ENCODE measurements at places on chromosomes 2 and 18. TPM values are rescaled to one million over a fixed set of nuclear protein-coding genes. Genes with fewer than 3 reads are reported as not detected.

DNA sequence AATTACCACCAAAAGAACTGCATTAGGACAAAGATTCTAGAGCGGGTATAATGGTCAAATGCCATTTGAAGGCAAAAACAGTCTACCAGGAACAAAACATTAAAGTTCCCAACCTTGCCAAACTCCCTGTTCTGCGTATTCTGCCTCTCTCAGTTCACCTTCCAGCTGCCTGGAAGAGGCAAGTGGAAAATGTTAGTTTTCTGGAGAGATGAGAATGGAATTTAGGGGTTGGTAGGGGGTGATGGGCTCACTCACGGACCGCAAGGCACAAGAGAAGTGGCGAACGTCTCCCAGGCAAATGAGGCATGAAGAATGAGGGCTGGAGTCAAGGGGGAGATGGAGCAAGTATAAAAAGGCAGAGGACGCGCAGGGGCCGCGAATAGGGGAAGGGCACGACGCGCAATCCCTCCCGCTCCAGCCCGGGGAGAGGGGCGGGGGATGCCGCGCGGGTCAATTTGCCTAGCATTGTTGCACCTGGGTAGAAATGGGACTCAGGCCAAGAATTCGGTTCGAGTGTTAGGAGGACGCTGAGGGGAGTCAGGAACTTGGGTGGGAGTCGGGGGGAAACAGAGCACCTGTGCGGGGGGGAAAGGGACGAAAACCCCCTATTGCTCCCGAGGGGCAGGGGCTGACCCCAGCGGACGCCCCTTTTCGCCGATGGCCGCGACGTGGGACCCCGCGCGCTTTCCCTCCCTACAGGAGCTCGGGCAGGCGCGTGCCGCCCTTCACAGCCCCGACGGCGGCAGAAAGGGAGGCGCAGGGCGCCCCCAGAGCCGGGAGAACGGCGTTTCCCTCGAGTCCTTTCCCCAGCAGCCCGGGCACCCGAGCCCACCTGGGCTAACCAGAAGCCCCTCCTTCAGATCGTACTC is 573 bp downstream of the PAIP2B start:
- DNase-seq: no peak

DNA sequence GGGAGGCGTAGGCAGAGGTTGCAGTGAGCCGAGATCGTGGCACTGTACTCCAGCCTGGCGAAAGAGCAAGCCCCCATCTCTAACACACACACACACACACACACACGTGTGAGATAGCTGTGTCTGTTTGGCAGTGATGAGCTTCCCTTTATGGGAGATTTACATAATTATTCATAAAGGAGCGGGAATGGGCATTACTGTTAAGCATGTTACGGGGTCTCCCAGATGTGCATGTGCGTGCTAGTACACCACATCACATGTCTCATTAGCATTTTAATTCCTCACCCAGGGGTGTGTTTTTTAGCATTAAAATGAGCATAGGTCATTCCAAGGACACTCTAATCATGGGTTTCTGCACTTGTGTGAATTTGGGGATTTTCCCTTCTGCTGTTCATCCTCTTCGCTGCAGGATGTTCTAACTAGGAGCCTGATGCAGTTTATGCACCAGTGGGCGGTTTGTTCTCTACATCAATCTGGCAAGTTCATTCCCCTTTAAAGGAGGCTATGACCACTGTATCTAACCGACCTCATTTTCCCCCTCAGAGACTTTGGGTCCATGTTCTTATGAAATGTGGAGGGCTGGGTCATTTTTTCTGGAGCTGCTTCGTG is 1.0 kb upstream of the FAM178B start:
- no peak for DNase-seq

DNA sequence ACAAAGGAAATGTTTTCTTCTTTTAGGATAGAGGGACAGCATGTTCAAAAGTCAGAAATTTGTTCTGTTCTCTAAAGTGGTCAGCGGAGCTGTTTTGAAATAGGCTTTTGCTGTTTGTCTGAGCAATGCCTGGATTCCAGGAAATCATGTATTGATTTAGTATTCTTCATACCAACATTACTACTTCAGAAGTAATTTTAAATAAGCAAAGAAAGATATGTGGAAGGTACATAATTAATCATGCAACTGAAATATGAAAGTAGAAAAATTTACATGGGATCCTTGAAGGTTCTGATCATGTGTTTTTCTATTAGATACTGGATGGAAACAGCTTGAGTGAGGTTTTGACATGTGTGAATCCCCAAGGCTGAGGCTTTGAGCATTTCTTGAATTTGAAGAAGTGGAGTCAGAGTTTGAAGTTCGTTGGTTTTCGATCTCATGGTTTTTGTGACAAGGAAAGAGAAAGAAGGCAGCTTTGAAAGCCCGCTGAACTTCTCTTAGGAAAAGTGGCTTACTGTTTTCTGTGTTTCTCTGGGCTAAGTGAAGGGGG is 220.0 kb downstream of the LDLRAD4 start:
- no peak for DNase-seq

GRCh38 chr2:47842846-47843245 is 59.9 kb downstream of the MSH6 start:
- DNase-seq: no peak

DNA sequence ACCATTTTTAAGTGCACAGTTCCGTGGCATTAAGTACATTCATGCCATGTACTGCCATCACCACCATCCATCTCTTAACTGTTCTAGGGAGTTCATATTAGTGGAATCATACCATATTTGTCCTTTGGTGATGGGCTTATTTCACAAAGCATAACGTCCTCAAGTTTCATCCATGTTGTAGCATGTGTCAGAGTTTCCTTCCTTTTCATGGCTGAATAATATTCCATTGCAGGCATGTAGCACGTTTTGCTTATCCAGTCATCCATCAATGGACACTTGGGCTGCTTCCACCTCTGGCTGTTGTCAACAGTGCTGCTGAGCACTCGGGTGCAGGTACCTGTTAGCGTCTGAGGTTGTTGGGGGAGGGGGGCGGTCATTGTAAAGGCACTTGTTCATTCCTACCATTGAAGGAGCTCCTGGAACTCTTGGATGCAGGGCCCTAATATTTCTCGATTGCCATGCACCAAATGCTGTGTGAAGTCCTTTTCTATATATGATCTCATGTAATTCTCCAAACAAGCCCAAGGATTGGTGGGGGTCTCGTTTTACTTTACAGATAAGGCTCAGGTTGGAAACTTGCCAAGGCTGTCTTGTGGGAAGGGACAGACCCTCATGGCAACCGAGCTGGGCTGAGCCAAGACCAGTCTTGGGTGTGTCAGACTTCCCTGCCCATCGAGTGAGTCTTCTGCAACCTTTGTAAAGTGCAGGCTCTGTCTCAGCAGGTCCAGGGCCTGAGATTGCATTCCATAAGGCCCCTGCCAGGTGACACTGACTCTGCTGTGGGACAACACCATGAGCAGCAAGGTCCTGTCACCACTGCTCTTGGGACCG is 42.9 kb upstream of the SH3RF3 start:
- no peak for DNase-seq

DNA sequence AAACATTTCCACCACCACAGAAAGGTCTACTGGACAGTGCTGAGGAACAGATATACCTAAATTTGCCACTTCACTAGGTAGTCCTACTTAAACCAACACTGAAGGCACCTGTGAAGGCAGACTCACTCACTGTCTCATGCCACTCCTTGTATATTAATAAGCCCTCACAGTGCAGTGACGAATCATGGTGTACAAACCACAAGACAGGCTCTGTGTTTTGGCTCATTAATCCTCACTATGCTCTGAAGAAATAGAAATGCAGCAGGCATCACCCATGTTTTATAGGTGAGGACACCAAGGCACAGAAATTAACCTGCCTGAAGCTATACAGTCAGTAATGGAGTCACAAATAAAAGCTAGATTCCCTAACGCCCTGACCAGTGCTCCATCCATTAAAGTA is 44.3 kb downstream of the BARD1 start:
- no peak for DNase-seq

DNA sequence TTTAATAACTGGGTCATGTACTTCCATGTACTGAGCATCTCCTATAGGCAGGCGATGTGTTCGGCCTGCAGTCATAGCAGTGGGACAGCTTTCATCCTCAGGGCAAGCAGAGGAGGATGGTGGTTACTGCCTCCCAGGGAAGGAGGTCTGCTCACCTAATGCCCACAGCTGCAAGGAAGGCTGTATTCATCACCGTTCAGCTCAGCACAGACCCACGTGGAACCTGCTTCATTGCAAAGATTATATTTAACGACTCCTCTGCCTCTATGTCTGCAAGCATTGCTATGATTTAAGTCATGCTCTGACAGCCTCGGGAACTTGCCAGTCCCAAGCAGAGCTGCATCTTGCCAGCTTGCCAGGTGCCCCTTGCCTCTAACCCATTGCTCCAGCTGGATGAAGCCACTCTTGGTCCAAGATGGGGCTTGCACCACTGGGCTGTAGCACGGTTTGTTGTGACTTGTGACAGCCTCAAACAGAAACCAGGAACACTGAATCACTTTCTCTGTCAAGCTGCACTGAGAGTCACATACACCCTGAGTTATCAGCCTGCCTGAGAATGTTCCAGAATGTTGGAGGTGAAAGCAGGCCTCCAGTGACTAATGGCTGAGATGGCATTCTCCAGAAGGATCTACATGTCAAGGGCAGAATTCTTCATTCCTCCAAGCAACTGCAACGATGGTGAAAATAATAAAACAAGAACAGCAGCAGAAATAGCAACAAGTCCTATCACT is 651.1 kb upstream of the ID2 start:
- DNase-seq: no peak

- DNase-seq: no peak
These were observed 18.5 kb upstream of the SEMA4C start for GRCh38 chr2:96888072-96889011.

DNA sequence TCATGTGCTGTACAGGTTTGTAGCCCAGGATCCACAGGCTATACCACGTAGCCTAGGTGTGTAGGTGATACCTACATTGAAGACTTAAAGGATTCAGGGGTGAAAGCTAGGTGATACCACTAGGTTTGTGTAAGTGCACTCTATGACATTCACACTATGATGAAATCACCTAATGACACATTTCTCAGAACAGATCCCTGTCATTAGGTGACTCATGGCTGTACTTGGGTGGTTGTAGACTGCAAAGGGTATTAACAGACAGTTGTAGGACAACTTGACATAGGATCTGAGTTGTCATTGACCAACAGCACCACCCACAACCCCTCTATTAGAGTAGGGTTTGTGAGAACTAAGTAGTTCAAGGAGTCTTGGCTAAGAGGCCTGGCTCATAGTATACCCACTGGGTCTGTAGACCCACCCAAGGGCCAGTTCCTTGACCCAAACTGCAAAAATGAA is 27.7 kb upstream of the SMCHD1 start:
- DNase-seq: peak; percentile 36

DNA sequence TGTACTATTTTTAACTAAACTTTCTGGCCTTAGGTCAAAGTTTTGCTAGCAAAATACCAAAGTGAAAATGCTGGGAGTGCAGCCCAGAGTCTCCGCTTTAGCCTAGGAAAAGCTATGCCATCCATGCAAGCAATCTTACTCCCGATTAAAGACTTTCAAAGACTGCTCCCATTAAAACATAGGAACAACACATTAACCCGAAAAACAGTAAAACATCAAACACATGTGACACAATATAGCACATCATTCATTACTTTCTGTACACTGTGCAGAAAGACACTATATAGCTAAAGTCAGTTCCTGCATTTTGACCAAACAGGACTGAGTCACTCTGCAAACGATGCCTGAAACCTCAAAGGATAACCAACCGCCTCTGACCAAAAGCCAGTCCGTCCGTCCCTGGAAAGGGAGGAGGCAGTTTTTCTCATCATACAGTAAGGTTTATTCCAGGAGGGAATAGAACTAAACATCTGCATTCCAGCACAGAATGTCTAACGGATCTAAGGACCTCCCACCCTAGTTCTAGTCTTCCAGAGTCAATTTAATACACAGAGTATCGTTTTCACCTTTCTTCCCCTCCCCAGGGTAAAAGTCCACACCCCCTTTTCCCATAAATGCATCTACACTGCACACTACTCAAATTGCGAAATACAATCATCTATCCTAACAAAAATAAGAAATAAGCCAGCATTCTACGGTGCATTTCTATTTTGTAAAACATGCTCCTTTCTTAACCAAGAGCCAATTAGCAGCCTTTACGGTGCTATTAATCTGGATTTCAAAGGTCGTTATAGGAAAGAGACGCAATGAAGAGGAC is 1.7 kb downstream of the ROCK2 start:
- peak; percentile 45 for DNase-seq

GRCh38 chr18:54958704-54959625 is at the start of gene CCDC68:
Gene CCDC68, minus strand, starts transcription at chr18:54959461. Its CDS starts 16,670 bp downstream, at chr18:54942791.
- no peak for DNase-seq

DNA sequence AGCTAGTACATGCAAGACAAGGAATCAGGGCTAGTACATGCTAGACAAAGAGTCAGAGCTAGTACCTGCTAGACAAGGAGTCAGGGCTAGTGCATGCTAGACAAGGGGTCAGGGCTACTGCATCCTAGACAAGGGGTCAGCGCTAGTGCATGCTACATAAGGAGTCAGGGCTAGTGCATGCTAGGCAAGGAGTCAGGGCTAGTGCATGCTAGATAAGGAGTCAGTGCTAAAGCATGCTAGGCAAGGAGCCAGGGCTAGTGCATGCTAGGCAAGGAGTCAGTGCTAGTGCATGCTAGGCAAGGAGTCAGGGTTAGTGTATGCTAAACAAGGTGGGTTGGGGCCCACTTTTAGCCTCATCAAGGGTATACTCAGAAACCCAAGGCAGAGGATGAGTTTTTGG is 90.1 kb upstream of the FAM136A start:
- no peak for DNase-seq

DNA sequence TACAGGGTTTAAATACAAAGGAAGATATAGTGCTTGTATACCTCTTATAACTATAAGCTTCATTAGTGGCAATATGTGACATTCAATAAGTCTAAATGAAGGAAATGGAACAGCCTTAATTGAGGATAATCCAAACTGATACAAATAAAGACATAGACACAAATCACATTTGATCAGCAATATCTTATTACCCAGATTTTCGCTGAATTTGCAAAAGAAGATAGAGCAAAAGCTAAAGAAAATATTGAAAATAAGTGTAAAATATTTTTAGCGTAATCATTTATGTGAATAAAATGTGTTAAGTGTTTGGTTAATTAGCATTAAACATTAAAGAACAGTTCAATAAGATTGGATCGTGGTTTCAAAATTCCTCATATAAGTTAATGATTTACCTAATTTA is 51.2 kb downstream of the CCDC148 start:
- no peak for DNase-seq

DNA sequence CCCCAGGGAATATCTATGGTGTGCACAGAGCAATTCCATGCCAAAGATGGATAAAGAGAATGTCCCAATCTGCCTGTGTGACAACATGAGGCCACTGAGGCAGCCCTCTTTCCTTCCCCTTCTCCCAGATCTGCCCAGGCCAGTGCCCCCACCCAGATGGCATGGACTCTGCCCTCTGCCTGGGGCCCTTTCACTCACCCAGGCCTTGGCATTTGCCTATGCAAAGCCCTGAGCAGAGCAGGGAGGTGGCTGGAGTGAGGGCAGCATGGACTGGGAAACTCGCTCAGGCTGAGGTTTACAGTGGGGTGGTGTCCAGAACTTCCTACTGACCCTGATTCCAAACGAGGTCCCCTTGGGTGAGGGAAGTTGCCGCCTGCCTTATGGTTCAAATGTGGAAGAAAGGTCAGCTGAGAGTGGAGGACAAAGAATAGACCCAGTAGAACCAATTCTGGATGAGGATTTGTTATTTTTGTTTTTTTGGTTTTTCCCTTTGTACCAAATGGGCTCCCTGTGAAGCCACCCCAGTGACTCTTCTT is 8.9 kb downstream of the SH2D6 start:
- no peak for DNase-seq

The STAM2 gene
- total RNA-seq: 23.7 TPM

The KIF1A gene
- total RNA-seq: 1.4 TPM

The FAM237A gene
- not detected for total RNA-seq

The FIGN gene
- total RNA-seq: 2.4 TPM

The TMEM37 gene
- total RNA-seq: 1.5 TPM

The SERPINB12 gene
- total RNA-seq: not detected

The POTEJ gene
- total RNA-seq: not detected

The UGT1A9 gene
- 0.10 TPM for total RNA-seq

The ANKRD62 gene
- not detected for total RNA-seq

The COL3A1 gene
- 70.4 TPM for total RNA-seq

Measured in H4 (cell line).